ENCODE measurements at places on chromosomes 1 and 21. TPM values are rescaled to one million over a fixed set of nuclear protein-coding genes. Genes with fewer than 3 reads are reported as not detected.

The ALX3 gene
- not detected for total RNA-seq

- no peaks in the 10 kb centered on the region for H3K4me1 ChIP-seq
- H3K27me3 ChIP-seq: peaks cover 6% of the 10 kb centered on the region
- DNase-seq: no peak
- no peak overlapping the region for H3K27ac ChIP-seq
- no peak overlapping the region for H3K4me3 ChIP-seq
Observed at GRCh38 chr1:229102741-229103391, 168.0 kb upstream of the RAB4A start.

DNA sequence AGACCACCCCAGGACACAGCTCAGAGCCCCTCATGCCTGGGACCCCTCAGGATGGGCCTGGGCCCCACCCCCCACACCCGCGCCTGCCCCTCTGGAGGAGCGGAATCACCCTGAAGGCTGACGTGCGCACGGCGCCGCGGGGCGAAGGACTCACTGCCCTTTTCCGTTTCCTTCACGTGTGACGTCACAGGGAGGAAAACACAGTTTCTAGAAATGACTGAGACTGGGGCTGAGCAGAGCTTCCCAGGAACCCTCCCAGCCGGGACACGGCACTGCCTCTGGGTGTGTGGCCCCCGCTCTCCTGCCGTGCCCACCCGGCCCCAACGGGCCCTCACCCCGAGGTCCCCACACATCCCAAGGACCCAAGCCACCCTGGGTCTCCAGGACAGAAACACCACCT, 5.4 kb upstream of the TNFRSF4 start:
- peaks cover 78% of the 10 kb centered on the region for H3K36me3 ChIP-seq
- H3K27me3 ChIP-seq: no peaks in the 10 kb centered on the region
- DNase-seq: no peak
- H3K4me1 ChIP-seq: peaks cover 38% of the 10 kb centered on the region

The CD1D gene
- 1.4 TPM for total RNA-seq

The TAGLN2 gene
- 110 TPM for total RNA-seq

DNA sequence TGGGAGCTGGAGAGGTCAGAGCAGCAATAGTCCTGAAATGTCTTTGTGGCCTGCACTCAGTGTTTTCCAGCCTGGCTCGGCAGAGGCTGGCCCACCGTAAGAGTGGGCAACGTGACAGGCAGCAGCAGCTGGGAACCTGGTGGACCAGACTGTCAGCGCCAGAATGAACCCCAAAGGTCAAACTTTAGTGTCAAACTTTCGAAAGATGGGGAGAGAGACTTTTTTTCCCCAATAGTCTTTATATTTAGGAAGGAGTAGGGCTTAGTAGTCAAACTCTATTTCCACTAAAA, 10.3 kb downstream of the BLACAT1 start:
- no peak overlapping the region for H3K4me3 ChIP-seq
- no peaks in the 10 kb centered on the region for H3K36me3 ChIP-seq
- peaks cover 21% of the 10 kb centered on the region for H3K27me3 ChIP-seq
- H3K27ac ChIP-seq: no peak overlapping the region
- no peak for DNase-seq

- H3K4me3 ChIP-seq: no peak overlapping the region
- H3K36me3 ChIP-seq: peaks cover 32% of the 10 kb centered on the region
- H3K4me1 ChIP-seq: peaks cover 21% of the 10 kb centered on the region
- H3K27me3 ChIP-seq: no peaks in the 10 kb centered on the region
Observed at GRCh38 chr1:68128157-68128556, 77.7 kb upstream of the DIRAS3 start.

GRCh38 chr1:93817819-93818569, 61.0 kb downstream of the DNTTIP2 start:
- H3K27ac ChIP-seq: peak overlapping the region; percentile 72
- H3K4me3 ChIP-seq: no peak overlapping the region
- H3K36me3 ChIP-seq: no peaks in the 10 kb centered on the region
- no peak for DNase-seq
- H3K27me3 ChIP-seq: no peaks in the 10 kb centered on the region
- H3K4me1 ChIP-seq: peaks cover 37% of the 10 kb centered on the region

DNA sequence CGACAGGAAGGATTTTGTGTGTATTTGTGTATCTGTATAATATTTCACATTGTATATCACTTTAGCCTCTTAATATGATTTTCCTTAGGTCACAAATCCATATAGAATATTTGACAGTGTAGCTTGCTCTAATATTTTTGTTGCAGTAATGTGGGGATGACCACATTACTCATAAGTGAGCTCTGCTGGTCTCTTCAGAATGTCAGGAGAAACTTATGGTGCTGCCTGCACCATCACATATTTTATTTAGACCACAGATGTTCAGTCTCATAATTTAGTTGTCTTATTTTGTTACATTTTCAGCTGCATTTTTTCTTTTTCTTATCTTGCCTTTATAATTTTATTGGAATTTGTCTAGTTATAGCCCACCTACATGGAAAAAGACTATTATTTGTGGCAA, 205.3 kb downstream of the PBX1 start:
- no peaks in the 10 kb centered on the region for H3K27me3 ChIP-seq
- peak overlapping the region; percentile 67 for H3K27ac ChIP-seq
- peaks cover 70% of the 10 kb centered on the region for H3K4me1 ChIP-seq
- no peak for DNase-seq
- H3K36me3 ChIP-seq: no peaks in the 10 kb centered on the region
- H3K4me3 ChIP-seq: no peak overlapping the region
